ENCODE measurements at places on chromosomes 1 and 21.

- DNase-seq = no peak
Observed at GRCh38 chr1:217251121-217251520, 379.8 kb downstream of the GPATCH2 start.

DNA sequence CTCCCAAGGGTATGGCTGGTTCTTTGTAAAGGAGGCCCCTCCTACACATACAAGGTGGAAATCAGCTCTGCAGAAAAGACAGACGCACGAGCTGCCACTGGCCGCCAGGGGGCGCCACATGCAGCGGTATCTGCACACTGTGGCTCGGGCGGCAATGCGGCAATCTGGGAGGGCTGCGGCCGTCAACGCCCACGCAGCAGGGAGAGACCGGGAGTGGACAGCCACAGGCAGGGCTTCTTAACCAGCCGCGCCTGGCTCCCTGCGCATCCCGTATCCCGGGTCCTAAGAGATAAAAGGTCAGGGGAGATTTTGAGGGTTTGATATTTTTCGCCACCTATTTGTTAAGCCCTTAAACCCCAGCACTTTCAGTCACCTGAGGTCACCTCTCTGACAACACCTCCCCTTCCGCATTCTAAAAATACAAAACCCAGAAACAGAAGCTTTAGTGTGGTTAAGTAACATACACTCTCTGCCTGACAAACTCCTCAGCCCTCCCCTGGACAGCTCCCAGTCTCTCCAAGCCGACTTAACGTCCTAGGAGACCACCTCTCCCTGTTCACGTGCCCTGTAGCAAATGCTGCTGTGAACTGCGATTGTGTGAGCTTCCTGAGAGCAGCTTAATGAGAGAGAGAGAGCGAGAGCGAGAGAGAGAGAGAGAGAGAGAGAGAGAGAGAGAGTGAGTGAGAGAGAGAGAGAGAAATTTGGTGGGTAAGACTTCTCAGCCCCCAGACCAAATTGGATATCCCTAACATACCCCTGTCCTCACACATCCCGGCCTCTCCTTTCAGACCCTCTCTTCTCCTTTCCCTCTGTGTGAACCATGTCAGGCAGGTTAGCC, 13.5 kb upstream of the KCNA2 start:
- peak; percentile 88 for DNase-seq

DNA sequence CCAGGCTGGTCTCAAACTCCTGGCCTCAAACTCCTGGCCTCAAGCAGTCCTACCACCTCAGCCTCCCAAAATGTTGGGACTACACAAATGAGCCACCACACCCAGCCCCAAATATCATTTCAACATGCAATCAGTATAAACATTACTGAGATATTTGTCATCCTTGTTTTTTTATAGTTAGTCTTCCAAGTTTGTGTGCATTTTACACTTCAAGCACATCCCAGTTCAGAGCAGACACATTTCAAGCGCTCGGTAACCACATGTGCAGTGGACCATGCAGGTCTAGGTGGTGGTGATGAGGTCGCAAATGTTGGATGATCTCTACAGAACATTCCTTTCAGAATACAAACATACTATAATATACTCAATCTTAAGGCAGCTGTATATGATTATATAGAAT, 23.8 kb upstream of the APP start:
- no peak for DNase-seq

GRCh38 chr1:50420689-50421365, 2.4 kb downstream of the DMRTA2 start:
- DNase-seq = no peak

GRCh38 chr1:41378999-41379737, 17.9 kb downstream of the FOXO6 start:
- no peak for DNase-seq

- no peak for DNase-seq
Observed at GRCh38 chr1:2542246-2542915, 12.3 kb upstream of the HES5 start.

- no peak for DNase-seq
Observed at GRCh38 chr21:45022348-45022675, 52.1 kb upstream of the ADARB1 start.

- no peak for DNase-seq
Observed at GRCh38 chr1:83918688-83919285, 80.1 kb downstream of the TTLL7 start.

DNA sequence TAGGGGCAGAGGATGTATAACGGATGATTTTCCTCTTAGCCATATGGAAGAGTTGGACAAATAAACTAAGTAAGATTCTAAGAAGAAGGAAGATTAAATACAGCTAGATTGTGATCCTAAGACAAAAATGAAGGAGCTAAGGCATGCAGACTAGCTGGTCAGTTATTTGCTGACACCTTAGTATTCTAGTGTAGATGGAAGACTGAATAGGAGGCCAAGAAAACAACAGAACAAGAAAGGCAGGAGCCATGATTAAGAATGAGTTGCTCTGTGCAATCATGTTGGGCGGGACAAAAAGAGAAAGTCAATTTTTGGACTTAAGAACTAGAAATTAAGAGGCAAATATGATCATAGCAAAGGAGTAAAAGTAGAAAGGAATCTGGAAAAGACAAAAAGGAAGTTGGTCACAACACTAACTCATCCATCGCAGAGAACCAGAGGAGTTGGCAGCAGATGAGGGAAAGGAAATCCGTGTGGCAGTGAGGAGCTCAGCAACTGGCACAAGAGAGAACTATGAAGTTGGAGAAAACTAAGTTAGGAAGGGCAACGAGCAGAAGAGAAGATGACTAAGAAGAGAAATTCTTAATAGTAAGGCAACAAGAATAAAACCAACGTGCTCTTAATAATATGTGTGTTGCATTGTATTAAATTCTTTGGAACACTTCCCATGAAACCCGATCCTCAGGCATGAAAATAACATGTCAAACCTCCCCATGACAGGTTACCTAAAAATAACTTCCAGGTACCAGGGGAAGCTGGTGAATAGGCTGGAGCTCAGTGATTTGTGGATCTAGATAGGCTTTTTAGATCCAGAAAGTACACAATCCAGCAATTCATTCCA, 234.4 kb downstream of the LTN1 start:
- DNase-seq = no peak

GRCh38 chr1:114750780-114751179, 7.0 kb downstream of the CSDE1 start:
- DNase-seq = no peak

DNA sequence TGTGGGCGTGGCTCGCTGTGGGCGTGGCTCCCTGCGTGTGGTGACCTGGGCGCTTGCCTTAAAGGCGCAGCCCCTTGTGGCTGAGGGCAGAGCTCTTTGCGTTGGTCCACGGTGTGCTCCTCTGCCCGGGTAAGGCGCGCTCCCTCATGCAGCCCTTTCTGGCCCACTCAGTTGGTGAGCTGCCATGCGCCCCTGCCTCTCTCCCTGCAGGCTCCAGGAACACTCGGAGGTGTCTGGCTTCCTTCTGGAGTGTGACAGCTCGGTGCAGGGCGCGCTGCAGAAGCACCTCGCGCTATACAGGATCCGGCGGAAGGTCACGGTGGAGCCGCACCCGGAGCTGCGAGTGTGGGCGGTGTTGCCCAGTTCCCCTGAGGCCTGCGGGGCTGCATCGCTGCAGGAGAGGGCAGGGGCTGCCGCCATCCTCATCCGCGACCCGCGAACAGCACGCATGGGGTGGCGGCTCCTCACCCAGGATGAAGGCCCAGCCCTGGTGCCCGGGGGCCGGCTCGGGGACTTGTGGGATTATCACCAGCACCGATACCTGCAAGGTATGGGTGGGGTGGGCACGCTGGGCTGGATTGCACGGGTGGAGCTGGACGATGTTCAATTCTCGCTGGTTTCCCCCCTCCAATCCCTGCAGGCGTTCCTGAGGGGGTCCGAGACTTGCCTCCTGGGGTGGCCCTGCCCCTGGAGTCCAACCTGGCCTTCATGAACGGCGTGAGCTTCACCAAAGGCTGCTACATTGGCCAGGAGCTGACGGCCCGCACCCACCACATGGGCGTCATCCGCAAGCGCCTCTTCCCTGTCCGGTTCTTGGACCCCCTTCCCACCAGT, 9.1 kb downstream of the IBA57 start:
- peak; percentile 41 for DNase-seq

GRCh38 chr1:118143121-118143520, 41.9 kb downstream of the SPAG17 start:
- DNase-seq = no peak

DNA sequence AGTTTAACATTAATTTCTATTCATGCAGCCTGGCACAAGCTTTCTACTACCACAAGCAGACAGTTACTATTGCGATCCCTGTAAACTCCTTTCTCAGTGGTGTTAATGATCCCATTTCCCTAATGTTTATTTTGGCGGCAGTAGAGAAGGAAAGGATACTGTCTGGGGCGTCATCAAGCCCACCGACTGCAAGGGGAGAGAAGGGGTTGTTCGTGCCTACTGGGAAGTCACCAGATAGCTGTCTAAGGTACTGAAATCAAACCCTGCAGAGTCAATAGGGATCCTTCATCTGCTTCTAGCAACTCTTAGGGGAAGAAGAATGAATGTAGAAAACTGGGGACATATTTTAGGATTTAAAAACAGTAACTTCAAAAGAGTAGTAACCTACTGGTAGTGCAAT, 95.2 kb upstream of the ADAR start:
- DNase-seq = no peak

DNA sequence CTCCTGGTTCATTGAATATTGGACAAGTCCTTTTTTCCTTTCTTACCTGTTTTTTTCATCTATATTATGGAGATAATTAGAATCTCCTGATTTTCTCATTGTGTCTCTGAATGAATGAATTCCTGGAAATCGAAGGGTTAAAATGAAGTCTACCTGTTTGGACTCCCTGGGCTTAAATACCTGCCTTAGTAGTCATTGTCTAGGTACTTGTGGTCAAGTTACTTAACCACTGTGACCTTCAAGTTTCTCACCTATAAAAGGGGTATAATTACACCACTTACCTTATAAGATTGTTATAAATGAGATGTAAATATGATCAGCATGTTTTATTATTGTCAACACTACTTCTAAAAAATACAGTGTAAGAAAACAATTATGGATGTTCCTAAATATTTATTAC, 9.0 kb upstream of the TBX19 start:
- DNase-seq = no peak

- no peak for DNase-seq
Observed at GRCh38 chr1:47808612-47809011, 188.6 kb downstream of the TRABD2B start.

GRCh38 chr21:39669976-39670661, 57.4 kb downstream of the B3GALT5 start:
- DNase-seq = no peak

DNA sequence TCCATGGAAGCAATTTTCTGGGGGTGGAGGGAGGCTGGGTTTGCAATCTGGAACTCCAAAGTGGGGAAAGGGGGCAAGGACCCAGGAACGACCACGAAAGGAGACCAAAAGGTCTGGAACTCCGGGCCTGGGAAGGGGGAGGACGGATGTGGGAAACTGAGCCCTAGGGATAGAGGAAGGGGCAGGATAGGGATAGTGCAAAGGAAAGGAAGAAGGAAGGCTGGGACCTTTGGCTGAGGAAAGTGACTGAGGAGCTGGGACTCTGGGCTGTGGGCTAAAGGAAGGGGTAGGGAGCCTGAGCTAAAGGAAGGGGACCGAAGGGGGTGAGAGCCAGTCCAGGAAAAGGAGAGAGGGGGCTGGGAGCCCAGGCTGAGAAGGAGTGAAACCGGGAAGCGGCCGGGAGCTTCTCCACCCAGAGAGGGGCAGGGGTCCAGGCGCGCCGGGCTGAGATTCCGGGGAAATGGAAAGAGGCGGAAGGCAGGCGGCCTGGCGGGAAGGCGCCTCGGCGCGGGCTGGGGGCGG, 395 bp downstream of the SLC9A1 start:
- no peak for DNase-seq

- DNase-seq = no peak
Observed at GRCh38 chr1:6731905-6732304, 30.3 kb upstream of the DNAJC11 start.

DNA sequence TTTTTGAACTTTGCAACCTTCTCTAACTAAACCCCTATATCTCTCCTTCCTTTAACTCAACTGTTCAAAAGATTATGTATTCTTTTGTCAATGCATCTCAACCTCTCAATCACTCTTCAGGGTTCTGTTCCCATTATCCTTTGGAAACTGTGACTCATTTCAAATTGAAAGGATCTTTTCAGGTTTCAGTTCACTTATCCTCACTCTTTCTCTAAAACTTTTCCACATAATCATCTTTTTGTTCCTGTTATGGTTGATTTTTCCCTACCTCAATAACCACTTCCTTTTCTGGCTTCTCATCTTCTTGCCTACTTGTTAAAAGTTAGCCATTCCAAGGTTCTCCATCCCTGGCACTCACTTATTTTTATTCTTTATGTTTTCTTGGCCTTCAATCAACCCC, 56.2 kb upstream of the NUF2 start:
- no peak for DNase-seq

DNA sequence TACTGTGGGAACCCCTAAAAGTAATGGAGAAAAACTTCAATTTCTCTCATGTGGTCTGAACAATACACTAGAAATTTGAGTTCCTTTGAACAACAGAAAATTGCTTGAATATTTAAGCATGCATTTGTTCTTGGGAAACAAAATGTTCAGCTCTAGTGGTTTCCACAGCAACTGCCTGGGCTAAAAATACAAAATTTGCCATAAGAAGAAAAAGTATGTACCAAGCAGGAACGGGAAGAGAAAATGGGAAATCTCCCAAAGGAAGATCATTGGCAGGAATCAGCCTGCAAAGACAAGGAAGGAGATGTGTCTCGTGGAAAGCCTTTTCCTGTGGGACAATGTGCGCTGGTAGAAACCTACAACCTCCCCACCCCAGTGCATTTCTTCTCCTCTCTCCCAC, 119.0 kb upstream of the DPT start:
- DNase-seq = no peak

GRCh38 chr1:245070836-245071615, 83.8 kb upstream of the KIF26B start:
- no peak for DNase-seq

- DNase-seq = no peak
Observed at GRCh38 chr1:236175642-236176336, 33.5 kb downstream of the GPR137B start.

Data from effector memory CD8-positive, alpha-beta T cell (primary cell).